Smooth muscle cell of trachea (primary cell): ENCODE measurements at places on chromosomes 4 and X. TPM values are rescaled to one million over a fixed set of nuclear protein-coding genes. Genes with fewer than 3 reads are reported as not detected.

TEX13C gene
- not detected in 2 replicates for total RNA-seq

MAGEA6 gene
- total RNA-seq = not detected in 2 replicates

ZNF595 gene
- 10.8 and 11.7 TPM in 2 replicates for total RNA-seq

G6PD gene
- total RNA-seq = 141 and 233 TPM in 2 replicates

EREG gene
- total RNA-seq = 0.15 and 0.33 TPM in 2 replicates

DMRTC1 gene
- not detected in 2 replicates for total RNA-seq

PRAF2 gene
- 14.6 and 15.3 TPM in 2 replicates for total RNA-seq

DDIT4L gene
- 6.1 and 6.5 TPM in 2 replicates for total RNA-seq

CTSO gene
- total RNA-seq = 26.8 and 31.0 TPM in 2 replicates

SLC6A14 gene
- not detected in 2 replicates for total RNA-seq

TIMM8A gene
- 3.5 and 3.9 TPM in 2 replicates for total RNA-seq

PRICKLE3 gene
- 7.1 and 10.4 TPM in 2 replicates for total RNA-seq

TEX13D gene
- total RNA-seq = not detected in 2 replicates

FAAH2 gene
- under 0.01 and 0.15 TPM in 2 replicates for total RNA-seq

CT55 gene
- total RNA-seq = not detected in 2 replicates

CRMP1 gene
- total RNA-seq = 0.50 TPM in 1 of 2 replicates, not detected in the other

RPL36A gene
- total RNA-seq = 146 and 577 TPM in 2 replicates

NDP gene
- total RNA-seq = 0.17 and 0.44 TPM in 2 replicates
